ENCODE measurements at places on chromosomes 16 and 17.

DNA sequence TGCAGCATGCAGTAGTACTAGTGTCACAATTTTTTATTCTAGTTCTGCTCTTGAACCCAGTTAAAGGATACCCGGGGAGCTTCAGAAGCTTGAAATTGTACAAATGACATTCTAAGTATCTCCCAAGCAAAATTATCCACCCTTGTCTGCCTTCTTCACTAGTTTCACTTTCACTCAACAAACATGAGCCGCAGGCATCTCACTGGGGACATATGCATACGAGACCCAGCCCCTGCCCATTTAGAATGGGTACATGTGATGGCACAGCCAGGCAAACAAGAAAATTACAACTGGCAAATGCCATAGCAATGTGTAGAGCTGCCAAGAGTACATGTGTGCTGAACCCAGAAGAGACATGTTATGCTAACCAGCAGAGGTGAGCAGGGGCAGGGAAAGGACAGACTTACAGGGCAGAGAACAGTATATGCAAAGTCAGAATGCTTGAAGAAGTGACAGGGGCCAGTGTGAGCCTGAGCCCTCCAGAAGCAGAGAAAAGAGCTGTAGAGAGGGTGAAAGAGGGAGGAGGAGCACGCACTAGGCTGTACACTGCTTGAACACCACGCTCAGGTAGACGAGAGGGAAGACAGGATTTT, 8.3 kb downstream of the GINS2 start:
- no peak for DNase-seq

GRCh38 chr17:29149431-29150064, 30.6 kb downstream of the MYO18A start:
- no peak for DNase-seq

DNA sequence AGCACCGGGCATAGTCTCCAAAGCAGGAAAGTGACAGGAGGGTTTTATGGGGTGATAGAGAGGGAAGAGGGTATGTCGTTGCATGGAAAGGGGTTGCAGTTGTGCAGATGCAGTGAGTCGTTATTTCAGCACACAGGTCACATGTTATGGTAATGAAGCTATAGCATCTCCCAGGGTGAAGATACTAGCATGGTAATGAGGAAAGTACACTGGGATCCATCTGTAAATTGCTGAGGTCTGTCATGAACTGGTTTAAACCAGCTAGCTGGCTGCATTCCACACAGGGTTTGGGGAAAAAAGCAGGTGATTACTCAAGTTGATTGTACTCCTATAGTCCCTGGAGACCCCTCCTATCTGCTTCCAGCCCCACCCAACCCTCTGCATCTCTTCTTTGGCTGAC, 11.7 kb downstream of the COX11 start:
- no peak for DNase-seq

- DNase-seq, result no peak
These were observed 131.3 kb downstream of the AIPL1 start for GRCh38 chr17:6303664-6304063.

GRCh38 chr17:28396635-28397239, 9.3 kb downstream of the SLC46A1 start:
- DNase-seq, result no peak

DNA sequence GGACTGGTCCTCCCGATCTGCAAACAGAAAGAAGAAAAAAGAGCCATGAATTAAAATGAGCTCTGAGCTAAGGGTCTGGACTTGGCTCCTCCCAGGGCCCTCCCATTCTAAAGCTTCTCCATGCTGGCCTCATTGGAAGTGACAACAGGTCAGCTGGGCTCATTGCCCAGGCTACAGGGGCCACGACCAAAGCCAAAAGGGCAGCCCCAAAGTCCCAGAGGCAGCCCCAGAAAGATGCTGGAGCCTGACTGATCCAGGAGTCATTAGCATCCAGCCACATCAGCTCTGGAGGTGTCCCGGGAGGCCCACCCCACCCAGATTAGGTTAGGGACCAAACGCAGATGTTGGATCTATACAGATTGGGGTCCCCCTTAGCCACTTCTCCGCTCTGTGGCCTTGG, 58.2 kb downstream of the MYH11 start:
- no peak for DNase-seq

DNA sequence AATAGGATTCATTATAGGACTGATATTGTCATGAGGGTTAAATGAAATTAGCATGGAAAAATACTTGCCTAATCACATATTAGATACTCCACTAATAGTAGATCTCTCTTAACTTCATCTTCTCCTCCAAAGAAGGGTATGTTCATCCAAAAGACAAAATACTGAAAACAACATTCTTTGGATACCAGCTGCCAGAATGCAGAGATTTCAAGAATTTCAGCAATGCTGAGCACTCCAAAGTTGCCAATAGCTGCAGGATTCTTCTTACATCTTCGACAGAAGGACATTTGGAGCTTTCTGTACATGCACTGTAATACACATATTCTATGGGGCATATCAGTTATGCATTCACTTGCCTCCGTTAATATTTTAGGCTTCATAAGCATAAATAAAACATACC, 436.5 kb downstream of the HAPSTR1 start:
- no peak for DNase-seq

DNA sequence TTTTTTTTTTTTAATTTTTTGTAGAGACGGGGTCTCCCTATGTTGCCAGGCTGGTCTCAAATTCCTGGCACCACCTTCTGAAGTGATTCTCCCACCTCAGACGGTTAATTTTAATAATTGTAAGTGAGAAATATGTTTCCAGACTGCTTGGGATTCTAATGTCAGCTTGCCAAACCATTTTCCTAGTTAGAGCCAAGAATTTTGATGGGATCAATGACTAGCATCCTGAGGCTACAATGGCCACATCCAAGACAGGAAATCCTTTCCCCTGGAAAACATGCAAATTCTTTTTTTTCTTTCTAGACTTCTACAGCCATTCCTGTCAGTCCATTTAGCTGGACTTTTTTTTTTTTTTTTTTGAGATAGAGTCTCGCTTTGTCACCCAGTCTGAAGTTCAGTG, 32.6 kb downstream of the IGF2BP1 start:
- DNase-seq, result no peak

GRCh38 chr17:76318586-76318985, 10.5 kb upstream of the QRICH2 start:
- DNase-seq, result no peak

- DNase-seq, result peak; percentile 49
These were observed 1.6 kb downstream of the LASP1 start for GRCh38 chr17:38871247-38872015.
